ENCODE measurements at places on chromosomes 1 and 21. TPM values are rescaled to one million over a fixed set of nuclear protein-coding genes. Genes with fewer than 3 reads are reported as not detected.

DNA sequence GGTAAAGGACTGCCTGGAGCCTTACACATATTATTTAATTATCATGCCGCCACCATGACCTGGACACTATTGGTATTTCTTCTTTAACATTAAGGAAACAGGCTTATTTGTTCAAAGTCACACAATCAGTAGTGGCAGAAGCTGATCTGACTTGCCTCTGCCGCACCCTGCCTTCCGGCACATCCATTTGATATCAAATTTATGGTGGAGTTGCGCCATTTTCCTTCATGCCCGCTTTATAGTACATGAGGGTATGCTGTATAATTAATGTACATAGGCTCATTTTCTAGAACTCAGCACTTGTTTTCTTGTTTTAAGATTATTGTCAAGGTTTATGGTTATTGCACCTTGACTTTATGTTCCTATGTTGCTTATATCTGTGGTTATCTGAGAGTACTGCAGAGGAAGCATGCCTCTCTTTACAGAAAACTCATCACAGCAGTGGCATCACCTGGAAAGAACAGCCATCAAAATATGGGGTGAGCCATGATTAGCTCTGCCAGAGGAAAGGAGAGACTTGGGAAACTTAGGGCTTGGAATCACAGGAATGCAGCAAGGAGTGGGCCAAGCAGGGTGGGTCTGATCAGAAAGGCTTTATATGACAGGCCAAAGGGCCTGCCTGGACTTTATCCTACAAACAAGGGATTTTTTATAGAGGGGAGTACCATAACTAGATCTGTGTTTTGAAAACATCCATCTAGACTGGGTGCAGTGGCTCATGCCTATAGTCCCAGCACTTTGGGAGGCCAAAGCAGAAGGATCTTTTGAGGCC lies 72.2 kb upstream of the GJB5 start:
- H3K27me3 ChIP-seq, result peaks cover 16% of the 10 kb centered on the region
- peak overlapping the region; percentile 57 for H3K27ac ChIP-seq
- peaks cover 8% of the 10 kb centered on the region for H3K4me1 ChIP-seq
- H3K4me3 ChIP-seq, result no peak overlapping the region
- no peak for DNase-seq

NCSTN gene
- 104 TPM for total RNA-seq

DNA sequence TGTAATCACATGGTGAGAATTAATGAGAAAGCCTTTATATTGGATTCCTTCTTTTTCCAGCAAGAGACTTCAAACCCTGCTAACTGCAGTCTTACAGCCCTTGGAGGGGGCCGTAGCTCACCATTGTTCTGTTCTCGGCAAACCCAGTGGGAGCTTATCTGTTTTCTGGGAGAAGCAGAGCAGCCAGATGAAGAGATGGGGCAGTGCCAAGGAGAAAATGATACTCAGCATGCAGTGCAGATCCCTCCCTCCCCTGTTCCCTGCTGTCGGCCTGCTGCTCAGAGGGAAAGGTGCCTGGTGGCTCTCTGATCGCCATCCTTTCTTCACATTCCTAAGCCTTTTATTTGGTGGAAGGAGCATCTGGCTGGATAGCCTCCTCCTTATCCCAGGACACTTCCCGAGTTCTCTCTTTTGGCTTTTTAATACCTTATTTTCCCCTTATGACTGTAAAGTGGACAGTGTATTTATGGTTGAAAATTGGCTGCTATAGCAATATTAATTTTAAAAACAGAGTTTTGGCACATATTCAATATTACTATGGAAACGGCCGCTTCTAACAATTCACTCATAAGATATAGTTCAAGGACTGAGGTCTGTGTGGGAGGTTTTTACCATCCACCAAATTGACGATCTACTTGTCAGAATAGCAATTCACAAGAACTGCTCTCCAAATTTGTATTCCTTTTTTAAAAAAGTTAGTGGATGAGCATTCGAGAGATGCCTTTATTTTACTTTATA lies 203.4 kb downstream of the CRB1 start:
- no peak overlapping the region for H3K4me3 ChIP-seq
- no peaks in the 10 kb centered on the region for H3K27me3 ChIP-seq
- no peaks in the 10 kb centered on the region for H3K36me3 ChIP-seq
- H3K27ac ChIP-seq, result no peak overlapping the region

PCAT6 gene
- 13.9 TPM for total RNA-seq

GRCh38 chr1:51044199-51044598 lies 57.8 kb upstream of the C1orf185 start:
- no peak for DNase-seq
- no peak overlapping the region for H3K4me3 ChIP-seq
- H3K36me3 ChIP-seq, result no peaks in the 10 kb centered on the region

GRCh38 chr1:82994616-82995263 lies 1004.2 kb downstream of the TTLL7 start:
- no peaks in the 10 kb centered on the region for H3K36me3 ChIP-seq
- H3K4me3 ChIP-seq, result no peak overlapping the region
- H3K27ac ChIP-seq, result no peak overlapping the region
- no peaks in the 10 kb centered on the region for H3K4me1 ChIP-seq

AKT3 gene
- total RNA-seq, result 29.9 TPM

DNA sequence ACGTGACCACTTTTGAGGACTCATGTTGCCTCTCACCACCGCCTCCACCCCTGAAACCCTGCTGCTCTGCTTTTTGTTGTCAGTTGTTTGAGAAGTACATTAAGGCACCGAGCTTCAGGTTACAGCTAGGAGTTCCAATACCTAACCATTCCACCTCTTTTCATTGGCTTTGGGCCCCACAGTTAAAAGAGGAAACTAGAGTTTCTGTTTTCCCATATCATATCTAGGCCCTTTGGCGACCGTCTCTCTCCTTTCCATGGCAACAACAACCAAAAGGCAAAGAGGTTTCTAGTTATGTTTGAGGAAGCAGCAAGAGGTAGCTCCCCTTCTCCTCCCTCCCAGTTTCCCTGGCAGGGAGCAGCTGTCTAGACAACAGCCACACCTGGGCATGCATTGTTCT lies 5.9 kb downstream of the ANKRD35 start:
- H3K4me3 ChIP-seq, result peak overlapping the region; percentile 7
- no peaks in the 10 kb centered on the region for H3K36me3 ChIP-seq
- H3K27ac ChIP-seq, result peak overlapping the region; percentile 21
- no peak for DNase-seq

DNA sequence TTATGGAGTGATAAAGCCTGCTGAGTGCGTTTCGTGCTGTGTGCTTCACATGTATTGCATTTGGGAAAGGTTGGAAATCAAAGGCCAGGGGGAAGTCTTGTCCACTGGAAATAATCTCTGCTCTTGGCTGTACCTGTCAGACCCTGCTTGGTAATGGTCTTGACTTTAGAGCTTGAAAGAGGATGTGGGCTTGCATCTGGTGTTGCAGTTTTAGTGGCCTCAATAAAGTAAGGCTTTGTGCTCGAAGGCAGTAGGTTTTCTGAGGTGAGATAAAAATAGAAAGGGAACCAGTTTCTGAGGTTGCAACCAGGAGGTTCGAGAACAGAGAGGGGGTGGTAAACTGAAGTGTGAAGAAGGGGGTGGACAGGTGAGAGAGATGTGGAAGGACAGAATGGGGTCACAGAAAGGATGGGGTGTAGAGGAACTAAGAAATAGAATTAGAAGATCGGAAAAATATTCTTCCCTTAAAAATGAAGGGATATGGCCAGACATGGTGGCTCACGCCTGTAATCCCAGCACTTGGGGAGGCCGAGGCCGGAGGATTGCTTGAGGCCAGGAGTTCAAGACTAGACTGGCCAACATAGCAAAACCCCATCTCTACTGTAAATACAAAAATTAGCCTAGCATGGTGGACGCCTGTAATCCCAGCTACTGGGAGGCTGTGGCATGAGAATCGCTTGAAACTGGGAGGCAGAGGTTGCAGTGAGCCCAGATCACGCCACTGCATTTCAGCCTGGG lies 1.5 kb downstream of the S100PBP start:
- no peaks in the 10 kb centered on the region for H3K27me3 ChIP-seq
- no peak for DNase-seq
- H3K4me1 ChIP-seq, result peaks cover 25% of the 10 kb centered on the region
- peak overlapping the region; percentile 98 for H3K27ac ChIP-seq

All from type B pancreatic cell (in vitro differentiated cells).